ENCODE measurements at places on chromosomes 6 and 20.

DNA sequence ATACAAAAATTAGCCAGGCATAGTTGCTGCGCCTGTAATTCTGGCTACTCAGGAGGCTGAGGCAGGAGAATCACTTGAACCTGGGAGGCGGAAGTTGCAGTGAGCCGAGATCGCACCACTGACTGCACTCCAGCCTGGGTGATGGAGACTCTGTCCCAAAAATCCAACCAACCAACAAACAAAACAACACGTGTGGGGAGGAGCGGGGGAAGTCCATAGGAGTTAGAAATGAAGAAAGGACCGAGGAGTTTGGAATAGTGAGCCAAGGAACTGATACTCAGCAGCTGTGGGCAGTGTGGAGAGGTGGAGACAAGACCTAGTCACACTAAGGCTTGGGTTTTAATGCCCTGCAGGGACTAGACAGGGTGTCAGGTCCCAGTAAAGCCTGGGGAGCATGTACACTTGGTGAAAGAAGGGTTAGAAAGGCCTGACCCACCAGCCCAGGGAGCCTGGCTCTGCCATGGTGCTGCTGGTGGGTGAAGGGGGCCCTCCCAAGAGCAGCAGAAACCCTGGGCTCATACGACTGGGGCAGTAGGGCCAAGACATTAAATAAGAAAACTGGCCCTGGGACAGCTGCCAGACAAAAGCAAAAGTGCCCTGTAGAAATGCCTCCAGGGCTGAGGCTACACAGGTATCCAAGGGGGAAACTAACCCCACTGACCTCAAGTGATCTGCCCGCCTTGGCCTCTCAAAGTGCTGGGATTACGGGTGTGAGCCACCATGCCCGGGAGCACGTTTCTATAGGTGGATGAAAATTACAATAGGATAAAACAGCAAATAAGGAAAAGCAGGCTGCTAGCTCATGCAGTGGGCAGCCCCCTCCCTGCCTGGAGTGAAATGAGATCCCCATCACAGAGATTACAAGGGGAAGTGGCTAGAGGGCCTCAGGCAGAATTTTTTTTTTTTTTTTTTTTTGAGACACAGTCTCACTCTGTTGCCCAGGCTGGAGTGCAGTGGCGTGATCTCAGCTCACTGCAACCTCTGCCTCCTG lies 58.0 kb downstream of the MYH7B start:
- DNase-seq = no peak

- no peak for DNase-seq
Observed at GRCh38 chr6:25359891-25360290, 80.7 kb downstream of the CARMIL1 start.

GRCh38 chr6:79630883-79631692 lies at the start of gene SH3BGRL2:
TSS of gene SH3BGRL2 (plus strand) at chr6:79631329. CDS start at chr6:79631462, 133 bp downstream.
- peak; percentile 48 for DNase-seq

- DNase-seq = peak; percentile 72
Observed at GRCh38 chr6:111711984-111712752, 106.5 kb upstream of the TRAF3IP2 start.

GRCh38 chr6:16282370-16282769 lies 44.0 kb downstream of the GMPR start:
- DNase-seq = no peak

- DNase-seq = peak; percentile 14
Observed at GRCh38 chr6:163260111-163260895, 154.2 kb upstream of the QKI start.

DNA sequence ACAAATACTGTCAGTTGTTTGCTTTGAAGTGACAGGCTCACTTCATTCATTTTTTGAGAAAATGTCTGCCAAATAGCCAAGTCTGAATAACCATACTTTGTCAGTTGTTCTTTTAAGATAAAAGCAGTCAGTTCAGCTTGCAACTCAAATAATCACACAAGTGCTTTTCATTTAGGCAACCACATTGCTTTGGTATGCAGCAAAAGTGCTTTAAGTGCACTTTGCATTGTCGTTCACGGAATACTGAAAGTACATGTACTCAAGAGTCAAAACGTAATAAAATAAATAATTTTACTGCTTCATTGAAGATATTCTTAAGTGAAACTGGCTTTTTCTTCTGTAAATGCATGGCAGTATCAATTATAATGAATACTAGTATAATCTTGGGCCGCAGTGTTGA lies 107.2 kb downstream of the MMS22L start:
- DNase-seq = no peak

DNA sequence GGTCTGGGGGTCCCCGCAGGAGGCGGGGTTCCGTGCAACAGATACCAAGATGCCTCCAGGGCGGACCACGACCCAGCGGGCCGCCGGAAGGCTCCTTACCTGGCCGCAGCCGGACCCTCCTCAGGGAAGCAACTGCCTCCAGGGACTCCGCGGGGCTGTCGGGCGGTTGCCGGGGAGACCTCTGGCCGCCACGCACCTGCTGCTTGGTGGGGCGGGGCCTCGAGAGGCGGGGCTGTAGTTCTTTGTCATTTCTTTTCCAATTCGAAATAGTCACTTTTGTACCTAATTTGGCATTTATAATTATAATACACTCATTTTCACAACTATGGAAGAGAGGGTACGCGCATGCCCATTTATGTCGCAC lies 647 bp downstream of the AK9 start:
- DNase-seq = no peak

DNA sequence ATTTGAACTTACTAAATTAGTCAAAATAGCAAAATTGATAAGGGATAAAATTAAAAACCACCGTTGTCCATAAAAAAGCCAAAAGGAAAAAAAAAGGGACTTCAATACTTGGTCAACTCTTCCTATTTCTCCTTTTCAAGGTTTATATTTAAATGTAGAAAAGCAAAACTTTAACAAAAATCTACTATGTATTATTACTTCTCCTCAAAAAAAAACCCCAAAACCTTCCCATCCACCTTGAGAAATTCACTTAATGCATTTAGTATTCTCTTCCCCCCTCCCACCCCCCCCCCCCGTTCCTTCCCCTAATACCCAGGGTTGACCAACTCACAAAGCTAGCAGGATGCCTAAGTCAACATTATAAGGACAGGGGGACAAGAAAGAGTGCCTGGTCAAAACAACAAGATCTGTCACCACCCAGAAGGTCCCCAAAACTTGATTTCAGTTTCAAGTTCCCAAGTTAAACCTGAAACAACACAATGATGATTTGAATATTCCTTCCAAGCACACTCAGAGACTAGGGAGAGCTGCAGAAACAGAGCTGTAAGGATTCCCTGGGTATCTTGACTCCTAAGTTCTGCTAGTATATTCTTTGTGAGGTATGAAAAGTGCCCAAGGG lies 14.6 kb downstream of the GMDS start:
- no peak for DNase-seq

DNA sequence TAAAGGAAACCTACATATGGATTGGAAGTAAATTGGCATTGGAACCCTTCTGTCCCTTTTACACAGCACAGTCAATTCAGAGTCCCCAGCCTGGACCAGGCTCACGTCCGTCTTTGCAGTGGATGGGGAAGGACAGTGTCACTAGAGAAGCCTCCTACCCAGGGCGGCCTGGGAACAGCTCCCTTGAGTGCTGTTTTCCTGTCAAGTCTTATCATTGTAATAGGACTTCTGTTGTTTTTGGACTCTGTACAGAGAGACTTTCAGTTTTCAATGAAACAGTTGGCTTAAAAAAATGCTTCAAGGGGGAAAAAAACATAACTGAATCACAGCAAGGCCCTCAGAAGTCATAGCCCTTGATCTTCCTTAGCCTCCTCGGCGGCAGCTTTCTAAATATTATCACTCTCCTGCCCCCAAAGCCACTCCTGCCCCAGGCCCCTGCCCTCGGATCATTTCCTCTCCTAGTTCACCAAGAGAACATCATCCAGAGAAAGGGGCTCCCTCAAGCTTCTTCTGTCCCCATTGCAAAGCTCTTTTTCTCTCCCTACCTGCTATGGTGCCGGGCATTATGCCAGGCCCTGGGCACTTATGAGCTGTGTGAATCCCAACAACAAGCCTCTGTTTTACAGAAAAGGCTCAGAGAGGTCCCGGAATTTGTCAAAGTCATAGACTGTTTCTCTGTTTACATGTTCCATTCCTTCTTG lies 37.8 kb upstream of the CNKSR3 start:
- peak; percentile 6 for DNase-seq

GRCh38 chr6:88050140-88050818 lies 2.6 kb downstream of the SPACA1 start:
- DNase-seq = no peak

DNA sequence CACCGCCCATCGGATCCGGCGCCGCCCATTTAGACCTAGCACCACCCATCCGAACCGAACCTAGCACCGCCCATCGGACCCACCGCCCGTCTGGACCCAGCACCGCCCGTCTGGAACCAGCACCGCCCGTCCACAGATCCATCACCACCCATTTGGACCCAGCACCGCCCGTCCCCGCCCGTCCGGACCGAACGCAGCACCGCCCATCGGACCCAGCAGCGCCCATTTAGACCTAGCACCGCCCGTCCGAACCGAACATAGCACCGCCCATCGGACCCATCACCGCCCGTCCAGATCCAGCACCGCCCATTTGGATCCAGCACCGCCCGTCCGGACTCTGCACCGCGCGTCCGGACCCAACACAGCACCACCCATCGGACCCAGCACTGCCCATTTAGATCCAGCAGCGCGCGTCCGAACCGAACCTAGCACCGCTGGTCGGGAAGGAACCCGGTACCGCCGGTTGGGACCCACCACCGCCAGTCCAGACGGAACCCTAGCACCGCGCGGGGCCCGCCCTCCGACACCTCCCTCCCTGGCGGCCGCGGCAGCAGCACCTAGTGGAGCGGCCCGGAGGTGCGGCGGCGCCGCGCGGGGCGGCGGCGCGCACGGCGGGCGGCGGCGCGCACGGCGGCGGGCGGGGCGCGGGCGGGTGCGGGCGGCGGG lies 348 bp upstream of the AFDN start:
- DNase-seq = peak; percentile 55

GRCh38 chr6:37241775-37242428 lies 15.7 kb upstream of the TBC1D22B start:
- DNase-seq = no peak

DNA sequence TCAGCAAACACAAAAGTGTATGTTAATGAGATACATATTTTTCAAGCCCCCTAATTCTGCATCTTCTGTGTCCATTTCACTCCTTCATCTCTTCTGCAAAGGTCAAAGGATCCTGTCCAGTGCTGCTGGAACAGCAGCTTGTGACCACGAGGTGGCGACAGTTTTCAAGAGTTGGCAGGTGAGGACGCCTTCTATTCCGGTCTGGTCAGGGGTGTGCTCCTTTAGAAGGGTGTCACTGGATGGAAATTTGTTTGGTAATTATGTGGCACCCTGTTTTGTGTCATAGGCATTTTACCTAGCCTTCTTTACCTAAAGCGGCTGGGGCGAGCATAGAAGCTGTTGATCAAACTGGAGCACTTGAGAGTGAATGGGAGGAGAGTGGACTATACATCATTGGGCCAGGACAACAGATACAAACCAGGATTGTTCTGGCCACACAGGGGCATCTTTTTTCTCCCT lies 32.9 kb upstream of the ERVFRD-1 start:
- DNase-seq = peak; percentile 66

- DNase-seq = peak; percentile 81
Observed at GRCh38 chr20:35307666-35308653, 15.7 kb upstream of the FAM83C start.

DNA sequence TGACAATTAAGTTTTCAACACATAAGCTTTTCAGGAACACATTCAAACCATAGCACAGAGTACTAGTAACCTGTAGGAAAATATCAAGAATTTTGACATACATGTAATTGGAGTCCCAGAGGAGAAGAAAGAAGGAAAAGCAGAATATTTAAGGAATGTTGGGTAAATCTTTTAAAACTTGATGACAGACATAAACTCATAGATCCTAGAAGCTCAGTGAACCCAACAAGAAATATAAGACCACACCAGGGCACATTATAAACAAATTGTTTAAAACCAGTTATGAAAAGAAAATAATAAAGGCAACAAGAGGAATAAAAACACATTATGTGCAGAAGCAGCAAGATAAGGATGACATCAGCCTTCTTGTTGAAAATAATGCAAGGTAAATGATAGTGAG lies 151.5 kb upstream of the ATXN1 start:
- DNase-seq = no peak

GRCh38 chr6:48048451-48049146 lies 62.4 kb downstream of the PTCHD4 start:
- no peak for DNase-seq

DNA sequence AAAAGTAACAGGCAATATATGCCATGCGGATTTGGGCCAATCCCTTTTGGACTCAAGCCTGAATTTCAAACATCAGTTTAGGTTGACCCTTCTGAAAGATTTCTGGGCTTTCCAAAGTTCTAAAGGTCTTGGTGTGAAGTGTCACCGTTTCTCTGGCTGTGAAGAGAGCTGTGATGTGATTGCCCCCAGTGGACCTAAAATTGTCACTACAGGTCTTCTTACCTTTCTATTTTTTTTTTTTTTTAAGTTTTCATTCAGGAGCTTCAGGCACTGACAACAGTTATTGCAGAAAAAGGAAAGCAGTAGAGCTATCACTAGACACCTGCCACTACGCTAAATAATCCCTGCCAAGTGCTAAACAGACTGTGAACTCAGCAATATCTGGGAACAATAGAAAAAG lies 75.7 kb upstream of the OPRM1 start:
- DNase-seq = no peak

GRCh38 chr6:130037207-130037811 lies 18.9 kb downstream of the L3MBTL3 start:
- DNase-seq = no peak

DNA sequence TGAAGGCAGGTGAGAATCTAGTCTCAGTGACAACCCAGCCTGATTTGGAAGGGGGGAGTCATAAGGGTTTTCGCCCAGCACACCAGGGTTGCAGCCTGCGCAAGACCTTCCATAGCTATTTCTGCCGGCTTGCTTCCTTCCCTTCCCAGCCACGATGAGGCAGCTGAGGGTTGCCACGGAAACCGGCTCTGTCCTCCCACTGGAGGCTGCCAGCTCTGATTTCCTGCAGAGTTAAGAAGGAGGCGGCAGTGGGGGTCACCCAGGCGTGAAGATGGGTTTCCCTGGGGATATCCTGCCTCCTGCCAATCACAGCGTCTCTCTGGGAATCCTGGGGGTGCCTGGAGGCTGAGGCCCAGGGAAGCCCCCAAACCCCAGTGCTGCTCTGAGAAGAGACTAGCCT lies 23.1 kb upstream of the KCNB1 start:
- peak; percentile 39 for DNase-seq

DNA sequence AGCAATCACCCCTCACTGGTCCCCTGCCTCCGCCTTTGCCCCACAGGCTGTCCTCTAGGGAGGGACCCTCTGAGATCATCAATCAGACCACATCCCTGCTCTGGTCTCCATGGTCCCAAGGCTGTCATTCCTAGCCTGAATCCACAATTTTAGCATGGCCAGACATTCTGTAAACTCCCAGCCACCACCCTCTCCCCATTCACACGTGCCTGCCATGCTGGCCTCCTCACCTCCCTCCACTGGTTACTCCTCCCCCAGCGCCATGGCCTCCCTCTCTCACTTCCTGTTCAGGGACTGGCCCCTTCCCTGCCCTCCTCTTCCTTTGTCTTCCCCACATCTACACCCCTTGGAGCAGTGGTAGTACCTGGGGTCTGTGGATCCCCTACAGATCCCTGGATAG lies 150.7 kb upstream of the MLN start:
- DNase-seq = no peak
